ENCODE measurements at places on chromosomes 2 and 18. TPM values are rescaled to one million over a fixed set of nuclear protein-coding genes. Genes with fewer than 3 reads are reported as not detected.

Gene INHBB
- not detected for total RNA-seq

Gene CFAP65
- total RNA-seq: not detected

- no peak for DNase-seq
Measured at GRCh38 chr2:57490741-57491140, 555.9 kb upstream of the VRK2 start.

DNA sequence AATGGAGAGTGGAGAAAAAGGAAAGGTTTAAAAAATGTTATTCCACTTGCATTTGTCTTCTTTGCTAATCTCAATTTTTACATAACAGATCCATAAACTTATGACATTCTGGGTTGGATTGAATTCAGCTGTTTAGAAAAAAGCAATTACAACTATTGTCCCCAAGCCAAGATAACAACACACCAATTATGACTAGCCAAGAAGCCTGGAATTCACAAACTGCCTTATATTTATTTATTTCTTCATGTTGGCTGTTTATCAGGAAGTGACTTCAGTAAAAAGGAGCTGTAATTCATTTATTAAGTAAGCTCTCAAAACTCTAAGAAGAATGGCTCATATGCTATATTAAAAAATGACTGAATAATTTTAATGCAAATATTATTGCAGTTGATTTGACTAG, 137.4 kb downstream of the CALCRL start:
- DNase-seq: no peak

- DNase-seq: no peak
Measured at GRCh38 chr2:99880148-99880963, 262.0 kb downstream of the AFF3 start.

DNA sequence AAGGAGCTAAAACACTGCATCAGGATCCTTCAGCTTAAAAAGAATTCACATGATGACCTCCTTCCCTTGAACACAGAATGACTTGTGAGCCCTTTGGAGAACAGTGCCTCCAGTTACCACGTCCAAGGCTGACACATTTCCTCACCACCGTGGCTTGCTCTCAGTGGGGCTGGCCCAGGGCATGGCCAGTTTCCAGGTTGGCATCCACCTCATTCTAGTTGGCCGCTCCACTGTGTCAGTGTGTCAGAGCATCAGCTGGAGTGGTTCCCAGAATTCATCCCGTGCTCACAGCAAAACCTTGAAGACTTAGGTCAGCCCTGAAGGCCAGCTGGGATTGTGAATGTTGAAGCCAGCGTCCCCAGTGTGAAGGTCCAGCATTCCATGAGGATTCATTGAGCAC, 158.5 kb downstream of the INSIG2 start:
- DNase-seq: no peak

DNA sequence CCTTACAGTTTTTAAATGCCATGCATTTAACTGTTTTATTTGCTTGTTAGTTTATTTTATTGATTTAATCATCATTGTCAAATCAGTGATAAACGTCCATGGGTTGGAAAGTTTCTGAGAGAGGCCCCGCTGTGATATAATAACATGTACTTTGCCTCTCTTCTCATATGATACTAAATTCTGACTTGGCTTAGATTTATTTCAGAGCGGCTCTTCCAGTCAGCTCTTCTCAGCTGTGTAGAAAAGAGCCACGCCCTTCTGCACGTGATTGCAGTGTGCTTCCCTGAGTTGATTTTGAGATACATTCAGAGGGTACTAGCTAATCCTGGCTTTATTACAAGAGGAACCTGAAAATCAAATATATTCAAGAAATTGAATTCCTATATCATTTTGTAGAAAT, 218.6 kb downstream of the KCNE4 start:
- DNase-seq: no peak

GRCh38 chr2:183541766-183542165, 417.5 kb downstream of the NUP35 start:
- no peak for DNase-seq

DNA sequence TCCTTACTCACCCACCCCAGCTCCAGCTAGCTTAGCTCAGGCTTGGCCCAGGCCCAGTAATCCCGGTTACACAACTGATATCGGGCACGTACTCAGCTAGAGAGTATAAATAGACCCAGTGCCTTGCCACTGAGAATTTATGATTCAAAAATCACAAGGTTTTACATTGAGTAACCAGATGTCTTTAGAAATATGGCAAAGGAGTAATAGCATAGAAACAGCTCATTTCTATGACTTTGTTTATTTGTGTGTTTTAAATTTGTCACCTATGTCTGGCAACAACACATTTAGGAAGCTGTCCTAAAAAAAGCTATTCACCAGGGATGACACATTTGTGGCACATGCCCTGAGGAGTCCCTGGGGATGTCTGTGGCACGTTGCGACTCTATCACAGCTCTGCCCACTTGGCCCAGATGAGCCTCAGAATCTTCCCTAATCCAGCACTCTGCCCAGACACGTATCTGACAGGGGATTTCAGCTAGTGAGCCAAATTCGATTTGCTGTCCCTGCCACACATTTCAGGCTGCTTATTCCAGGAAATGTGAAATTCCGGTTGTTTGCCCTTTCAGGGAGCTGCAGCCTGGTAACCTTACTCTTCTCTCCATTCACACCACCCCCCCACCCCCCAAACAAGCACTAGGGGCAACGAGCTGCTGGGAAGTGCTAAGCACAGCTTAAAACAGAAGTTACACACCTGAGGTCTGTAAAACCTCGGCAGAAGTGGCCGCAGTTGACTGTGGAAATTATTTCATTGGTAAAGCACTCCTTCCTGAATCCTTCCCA, 85.4 kb upstream of the ZCCHC2 start:
- DNase-seq: no peak

DNA sequence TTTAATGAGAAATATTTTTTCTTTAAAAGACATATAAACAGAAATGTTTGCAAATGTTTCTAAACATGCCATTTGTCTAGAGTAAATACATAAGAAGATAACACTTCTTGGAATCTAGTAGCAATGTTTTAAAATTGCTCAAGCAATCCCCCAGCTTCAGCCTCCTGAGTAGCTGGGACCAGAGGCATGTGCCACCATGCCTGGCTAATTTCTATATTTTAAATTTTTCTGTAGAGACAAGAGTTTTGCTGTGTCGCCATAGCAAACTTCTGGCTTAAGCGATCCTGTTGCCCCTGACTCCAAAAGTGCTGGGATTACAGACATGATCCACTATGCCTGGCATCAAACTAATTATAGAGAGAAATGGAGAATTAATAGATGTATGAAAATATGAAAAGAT, 14.6 kb upstream of the MBD2 start:
- no peak for DNase-seq

DNA sequence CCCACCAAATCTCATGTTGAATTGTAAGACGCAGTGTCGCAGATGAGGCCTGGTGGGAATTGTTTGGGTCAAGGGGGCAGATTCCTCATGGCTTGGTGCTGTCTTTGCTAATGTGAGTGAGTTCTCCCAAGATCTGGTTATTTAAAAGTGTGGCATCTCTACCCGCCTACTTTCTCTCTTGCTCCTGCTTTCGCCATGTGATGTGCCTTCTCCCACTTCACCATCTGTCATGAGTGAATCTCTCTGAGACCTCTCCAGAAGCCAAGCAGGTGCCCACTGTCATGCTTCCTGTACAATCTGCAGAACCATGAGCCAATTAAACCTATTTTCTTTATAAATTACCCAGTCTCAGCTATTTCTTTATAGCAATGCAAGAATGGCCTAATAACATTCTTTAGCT, 246.6 kb upstream of the CDH20 start:
- no peak for DNase-seq

Data from mesothelial cell of epicardium (in vitro differentiated cells).